ENCODE measurements at places on chromosomes 12 and 14. TPM values are rescaled to one million over a fixed set of nuclear protein-coding genes. Genes with fewer than 3 reads are reported as not detected.

BCDIN3D gene
- total RNA-seq: 1.7 TPM

SLC17A8 gene
- total RNA-seq: not detected

OVCH1 gene
- 0.85 TPM for total RNA-seq

TMEM229B gene
- 0.19 TPM for total RNA-seq

PLEKHG3 gene
- total RNA-seq: 5.2 TPM

SCN8A gene
- 5.7 TPM for total RNA-seq

KLRB1 gene
- not detected for total RNA-seq

IQSEC3 gene
- total RNA-seq: not detected
